Stimulated activated naive B cell treated with anti-CD40 and anti-IgM and Interleukin-4, amounts not matched to agents 10 μg/mL and 1 μg/mL and 100 μg/mL, for 72 hours (primary cell): ENCODE measurements at places on chromosomes 6 and 20.
A peak's percentile ranks its signal among the peaks of the same experiment; 100 is the strongest.

- no peak for DNase-seq
Observed at GRCh38 chr20:2162823-2163166, 61.2 kb downstream of the STK35 start.

DNA sequence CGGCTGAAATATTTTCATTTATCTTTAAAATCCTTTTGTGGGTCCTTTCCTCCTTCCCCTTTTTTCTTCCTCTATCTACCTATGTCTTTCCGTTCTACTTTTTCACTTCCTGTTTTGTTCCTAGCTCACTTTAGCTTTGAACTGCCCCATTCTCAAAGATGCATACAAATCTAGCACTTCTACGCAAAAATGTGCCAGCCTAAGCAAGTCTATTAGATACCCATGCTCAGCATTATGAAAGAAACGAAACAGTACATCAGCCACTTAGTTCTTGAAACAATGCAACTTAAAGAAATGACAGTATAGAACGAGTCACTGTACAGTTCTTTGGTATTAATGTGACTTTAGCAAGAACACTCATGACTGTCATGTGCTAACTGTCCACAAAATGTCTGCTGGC, 47.3 kb upstream of the MARCKS start:
- peak; percentile 31 for DNase-seq

- DNase-seq = no peak
Observed at GRCh38 chr6:107179004-107179403, 63.7 kb upstream of the BEND3 start.

- no peak for DNase-seq
Observed at GRCh38 chr6:31094389-31094881, 17.9 kb downstream of the C6orf15 start.

GRCh38 chr20:33291830-33292355, 8.9 kb downstream of the BPIFB1 start:
- peak; percentile 13 for DNase-seq

- no peak for DNase-seq
Observed at GRCh38 chr6:73832313-73832712, 136.3 kb downstream of the CD109 start.

GRCh38 chr20:40572251-40572650, 116.8 kb downstream of the MAFB start:
- no peak for DNase-seq

DNA sequence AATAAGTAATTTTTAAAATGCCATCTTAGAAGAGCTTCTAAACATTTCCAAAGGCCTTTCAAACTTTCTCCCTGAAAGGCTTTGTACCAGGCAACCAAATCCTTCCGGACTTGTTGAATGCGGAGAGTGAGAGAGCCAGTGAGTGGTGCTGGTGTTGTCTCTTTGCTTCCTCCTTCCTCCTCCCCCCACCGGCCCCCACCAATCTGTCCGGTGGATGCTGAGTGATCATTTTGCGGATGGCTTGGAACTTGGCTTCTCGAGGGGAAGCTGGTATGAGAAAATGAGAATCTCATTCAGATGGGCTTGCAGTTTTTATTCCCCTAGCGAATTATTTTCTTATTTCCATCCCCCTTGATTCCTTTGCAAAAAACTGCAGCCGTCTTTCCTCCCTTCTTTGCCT, 97.3 kb downstream of the ANKRD60 start:
- no peak for DNase-seq

DNA sequence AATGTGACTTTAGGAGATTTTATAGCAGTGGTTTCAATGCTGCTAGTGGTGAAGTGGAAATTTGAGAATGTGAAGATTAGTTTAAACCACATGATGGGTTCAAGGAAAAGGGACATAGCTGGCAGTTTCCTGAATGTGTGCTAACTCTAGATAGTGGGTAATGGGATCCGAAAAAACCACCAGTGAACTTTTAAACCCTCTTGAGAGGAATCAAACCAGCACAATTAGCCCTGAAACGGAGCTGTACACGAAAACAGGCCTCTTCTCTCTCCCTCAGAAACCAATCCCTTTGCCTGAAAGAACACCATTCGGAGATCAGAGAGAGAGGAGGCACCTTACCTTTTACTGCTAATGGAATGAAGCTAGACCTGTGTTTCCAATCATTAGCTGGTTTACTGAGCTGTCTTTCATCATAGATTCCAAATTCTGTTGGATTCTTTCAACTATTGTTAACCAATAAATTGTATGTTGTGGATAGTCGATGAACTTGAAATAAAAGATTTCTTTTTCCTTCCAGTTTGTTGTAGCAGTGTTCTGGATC, 103.9 kb downstream of the AIG1 start:
- no peak for DNase-seq

DNA sequence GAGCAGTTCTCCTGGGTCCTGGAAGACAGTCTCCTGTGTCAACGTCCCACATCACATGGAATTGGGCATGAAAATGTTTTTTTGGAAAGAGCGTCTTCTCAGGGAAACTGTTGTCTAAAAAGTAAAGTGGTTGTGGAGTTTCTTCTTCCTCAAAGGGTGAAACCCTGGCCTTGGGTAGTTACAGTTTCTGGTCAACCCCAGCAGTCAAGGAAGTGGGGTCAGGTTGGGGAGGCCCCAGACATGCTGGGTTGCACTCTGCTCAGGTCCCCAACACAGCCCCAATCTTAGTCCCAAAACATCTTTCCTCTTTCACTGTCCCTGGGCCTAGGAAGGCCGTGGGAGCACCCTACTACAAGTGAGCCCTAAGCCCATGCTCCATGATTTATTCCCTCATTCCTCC, 996 bp upstream of the NFKBIE start:
- DNase-seq = peak; percentile 54

GRCh38 chr6:64520050-64520449, 884.4 kb downstream of the PHF3 start:
- DNase-seq = no peak

GRCh38 chr6:45626087-45626891, 248.6 kb upstream of the SUPT3H start:
- no peak for DNase-seq

GRCh38 chr6:168179702-168180382, 100.8 kb upstream of the FRMD1 start:
- no peak for DNase-seq

- DNase-seq = peak; percentile 13
Observed at GRCh38 chr6:106546691-106547414, 82.4 kb downstream of the RTN4IP1 start.

DNA sequence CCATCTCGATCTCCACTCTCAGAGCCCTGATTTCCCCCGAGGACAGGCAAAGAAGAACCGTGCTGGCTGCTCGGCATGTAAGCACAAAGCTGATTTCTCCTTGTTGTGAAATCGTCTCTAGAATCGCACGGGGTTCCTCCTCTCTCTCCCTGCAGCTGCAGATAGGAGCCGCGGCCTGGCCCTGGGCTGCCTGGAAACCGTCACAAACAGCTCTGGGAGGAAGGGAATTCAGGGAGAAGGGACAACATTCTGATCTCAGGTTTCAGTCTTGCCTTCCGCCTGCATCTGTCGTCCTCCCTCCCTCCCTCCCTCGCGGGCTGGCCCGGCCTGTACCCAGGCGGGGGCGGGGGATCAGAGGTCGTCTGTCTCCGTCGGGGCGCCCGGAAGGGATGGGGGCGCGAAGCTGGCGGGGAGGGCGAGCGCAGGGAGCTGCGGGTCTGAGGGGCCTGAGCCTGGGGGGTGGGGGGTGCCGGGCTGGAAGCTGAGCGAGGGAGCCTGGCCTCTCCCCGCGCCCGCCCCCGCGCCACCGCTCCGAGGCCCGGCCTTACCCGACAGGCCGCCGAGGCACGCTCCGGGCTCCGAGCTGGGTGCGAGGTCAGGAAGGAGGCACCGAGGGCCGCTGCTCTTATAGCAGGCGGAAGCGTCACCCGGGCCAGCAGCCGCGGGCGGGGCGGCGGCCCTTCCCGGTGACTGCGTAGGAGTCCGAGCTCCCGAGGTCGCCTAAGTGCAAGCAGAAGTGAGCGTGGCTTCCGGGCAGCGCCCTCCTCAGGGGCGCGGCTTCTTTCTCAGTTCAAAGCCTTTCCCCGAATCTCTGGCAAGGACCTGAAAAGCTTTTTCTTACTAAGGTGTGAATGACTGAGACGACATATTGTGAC, at the start of gene SERPINB1:
TSS of gene SERPINB1 (minus strand) at position 600 of the 875 bp plus-strand sequence. CDS start 1,277 bp downstream, outside the sequence.
- DNase-seq = peak; percentile 88

DNA sequence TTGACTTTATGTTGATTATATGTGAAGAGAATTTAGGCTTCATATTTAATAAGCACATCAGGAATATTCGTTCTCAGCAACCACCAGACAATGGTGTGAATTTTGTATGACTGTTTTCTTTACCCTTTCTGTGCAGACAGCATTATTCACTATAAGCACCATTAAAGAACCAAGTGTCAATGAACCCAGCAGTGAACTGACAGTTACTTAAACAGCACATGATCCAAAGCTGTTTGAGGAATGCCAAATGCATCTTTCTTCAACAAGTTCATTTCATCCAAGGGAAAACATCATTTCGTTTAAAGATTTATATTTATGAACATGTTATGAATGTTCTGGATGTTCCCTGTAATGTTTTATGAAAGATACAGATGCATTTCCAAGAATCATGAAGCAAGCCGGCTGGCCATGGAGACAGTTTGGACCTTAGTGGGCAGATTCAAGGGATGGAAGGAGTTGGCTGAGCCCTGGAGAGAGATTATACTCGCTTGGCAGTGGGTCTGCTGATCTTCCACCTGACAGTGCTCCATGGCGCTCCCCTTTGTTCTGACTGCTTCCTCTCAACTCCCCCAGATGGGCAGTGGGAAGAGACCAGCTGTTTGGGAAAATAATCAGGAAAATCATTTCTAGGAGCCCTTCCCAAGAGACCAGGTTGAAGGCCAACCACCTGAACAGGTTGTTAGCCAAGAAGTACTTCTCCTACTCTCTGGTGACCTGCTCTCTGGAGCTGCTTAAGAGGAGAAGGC, 326.0 kb upstream of the RSPO3 start:
- DNase-seq = no peak

DNA sequence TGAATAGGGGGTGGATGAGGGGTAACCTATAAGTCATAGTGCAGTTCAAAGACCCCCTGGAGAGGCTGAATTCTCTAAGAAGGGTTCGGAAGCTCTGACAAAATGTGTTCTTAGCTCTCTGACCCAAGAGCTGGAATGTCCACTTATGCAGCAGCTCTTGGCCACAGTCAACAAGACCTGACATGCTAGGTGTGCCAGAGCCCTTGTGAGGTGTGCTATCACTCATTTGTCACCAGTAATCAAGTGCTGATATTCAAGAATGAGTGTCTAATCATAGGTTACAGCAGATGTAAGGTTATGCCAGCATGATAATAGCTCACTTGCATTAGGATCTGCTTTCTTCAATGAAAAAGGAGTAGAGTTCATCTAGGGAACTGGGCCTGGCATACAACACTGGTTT, 28.1 kb downstream of the TOMM6 start:
- DNase-seq = no peak

DNA sequence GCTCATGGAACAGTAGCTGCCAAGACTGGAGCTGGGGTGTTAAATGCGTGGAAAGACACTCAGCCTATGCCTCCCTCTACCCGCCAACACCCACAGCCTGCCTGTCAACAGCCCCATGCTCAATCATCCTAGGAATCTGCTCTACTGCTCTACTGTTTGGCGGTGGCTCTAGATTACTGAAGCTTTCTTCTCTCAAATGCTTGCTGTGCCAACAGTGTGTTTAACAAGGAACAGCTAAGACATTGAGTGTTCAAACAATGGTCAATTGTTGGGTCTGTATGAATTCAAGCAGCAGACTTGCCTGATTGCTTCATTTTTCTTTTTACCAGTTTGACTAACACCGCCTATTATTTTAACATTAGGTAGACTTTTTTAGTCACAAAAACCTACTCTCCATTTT, 258.6 kb downstream of the SOD2 start:
- no peak for DNase-seq

- DNase-seq = no peak
Observed at GRCh38 chr6:124423621-124424020, 538.6 kb upstream of the RNF217 start.

GRCh38 chr20:34956751-34957472, 1.2 kb downstream of the MYH7B start:
- no peak for DNase-seq

DNA sequence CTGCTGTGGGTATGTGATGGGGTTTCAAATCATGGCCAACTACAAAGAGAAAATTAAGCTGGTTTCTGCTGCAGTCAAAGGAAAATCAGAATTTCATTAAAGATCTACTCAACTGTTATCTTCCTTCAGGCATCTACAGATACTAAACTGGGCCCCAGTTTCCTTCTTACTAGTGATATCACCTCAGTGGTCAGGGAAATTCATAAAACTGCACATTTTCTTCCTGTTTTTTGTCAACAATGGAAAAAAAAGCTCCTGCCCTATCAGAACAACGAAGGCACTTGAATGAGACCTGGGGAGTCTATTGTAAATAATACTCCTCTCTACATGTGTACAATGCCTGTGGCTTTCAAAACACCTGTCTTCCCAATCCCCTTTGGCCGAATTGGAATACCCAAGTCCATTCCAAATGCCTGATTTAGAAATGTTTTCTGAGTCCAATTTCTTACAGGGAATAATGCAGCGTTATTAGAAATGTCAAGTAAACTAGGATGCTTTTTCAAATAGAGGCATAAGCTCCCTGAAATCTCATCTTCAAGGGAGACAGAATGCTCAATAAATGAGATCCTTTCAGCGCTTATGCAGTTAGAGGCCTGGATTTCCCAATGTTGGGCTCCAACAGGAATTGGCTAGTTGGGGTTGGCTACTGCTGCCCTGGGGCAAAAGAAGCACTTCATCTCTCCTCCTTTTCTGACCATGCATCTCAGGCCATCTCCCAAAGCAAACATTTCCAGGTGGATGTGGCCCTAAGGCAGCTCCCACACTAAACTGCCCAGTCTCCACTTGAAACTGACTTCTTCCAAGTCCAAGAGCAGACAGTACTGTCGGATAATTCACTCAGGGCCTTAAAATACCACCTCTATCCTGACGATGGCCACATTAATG, 143.3 kb downstream of the NFATC2 start:
- no peak for DNase-seq

DNA sequence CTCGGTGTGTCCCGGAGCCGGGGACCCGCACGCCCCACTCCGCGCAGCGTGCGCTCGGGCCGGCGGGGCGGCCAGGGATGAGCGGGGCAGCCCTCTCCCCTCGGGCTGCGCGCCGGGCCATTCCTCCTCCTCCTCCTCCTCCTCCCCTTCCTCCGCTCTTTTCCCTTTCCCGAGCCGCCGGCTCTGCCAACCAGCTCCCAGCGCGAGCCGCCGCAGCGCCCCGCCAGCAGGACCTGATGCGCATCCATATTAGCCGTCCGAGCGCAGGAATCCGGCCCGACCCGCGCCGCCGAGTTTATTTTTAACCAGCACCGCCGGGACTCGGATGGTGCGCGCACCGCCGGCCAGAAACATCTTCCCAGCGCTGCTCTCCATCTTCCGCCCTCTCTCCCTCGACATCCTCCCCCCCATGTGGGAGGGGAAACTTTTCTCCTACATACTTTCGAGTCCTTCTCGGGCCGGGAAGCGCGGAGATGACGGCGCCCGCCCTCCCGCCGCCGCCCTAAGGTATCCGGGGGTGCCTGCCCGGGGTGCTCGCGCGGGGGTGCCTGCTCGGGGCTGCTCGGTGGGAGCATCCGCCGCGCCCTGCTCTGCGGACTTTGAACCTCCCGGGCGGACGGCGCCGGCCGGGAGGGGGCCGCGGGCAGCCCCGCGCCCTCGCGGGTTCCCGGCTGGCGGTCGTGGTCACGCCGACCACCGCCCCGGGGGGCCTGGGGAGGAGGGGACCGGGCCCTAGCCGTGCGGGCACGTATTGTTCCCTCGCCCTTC, 619 bp downstream of the RREB1 start:
- DNase-seq = peak; percentile 26
